Pulmonary artery endothelial cell (primary cell): ENCODE measurements at places on chromosomes 7 and 10. TPM values are rescaled to one million over a fixed set of nuclear protein-coding genes. Genes with fewer than 3 reads are reported as not detected.

The ANKRD7 gene
- 0.13 and 0.21 TPM in 2 replicates for total RNA-seq

DNA sequence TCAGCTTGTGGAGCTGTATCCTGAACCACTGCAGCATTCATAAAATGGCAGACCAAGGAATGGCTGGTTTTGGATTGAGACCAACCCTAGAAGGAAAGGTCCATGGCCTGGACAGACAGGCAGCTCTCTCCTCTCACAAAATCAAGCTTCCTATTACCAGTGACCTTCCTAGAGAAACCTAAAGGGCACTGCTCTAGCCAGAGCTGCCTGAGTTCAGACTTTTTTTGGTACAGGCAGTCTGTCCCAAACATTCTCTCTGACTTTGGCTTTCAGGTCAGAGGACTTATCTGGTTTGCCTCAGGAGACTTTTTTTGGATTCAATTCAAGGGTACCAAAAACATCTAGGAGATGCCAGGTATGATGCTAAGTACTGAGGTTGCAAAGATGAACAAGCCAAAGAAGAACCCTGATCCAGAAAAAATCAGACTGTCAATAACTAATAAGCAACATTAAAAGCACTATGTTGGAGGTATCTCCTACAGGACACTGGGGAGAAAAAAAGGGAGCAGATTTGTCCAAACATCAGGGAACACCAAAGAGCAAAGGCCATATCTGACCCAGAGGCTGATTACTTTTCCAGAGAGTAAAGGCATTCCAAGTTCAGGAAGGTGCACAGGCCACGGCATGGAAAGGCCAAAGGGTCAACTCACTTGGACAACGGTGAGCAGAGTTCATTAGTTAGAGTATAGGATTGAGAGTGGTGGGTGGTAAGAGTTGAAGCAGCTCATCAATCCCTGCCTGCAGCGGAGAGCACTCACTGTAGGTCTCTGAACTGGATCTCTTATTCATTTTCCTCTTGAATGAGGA lies 169.0 kb downstream of the CPEB3 start:
- DNase-seq, result no peak

DNA sequence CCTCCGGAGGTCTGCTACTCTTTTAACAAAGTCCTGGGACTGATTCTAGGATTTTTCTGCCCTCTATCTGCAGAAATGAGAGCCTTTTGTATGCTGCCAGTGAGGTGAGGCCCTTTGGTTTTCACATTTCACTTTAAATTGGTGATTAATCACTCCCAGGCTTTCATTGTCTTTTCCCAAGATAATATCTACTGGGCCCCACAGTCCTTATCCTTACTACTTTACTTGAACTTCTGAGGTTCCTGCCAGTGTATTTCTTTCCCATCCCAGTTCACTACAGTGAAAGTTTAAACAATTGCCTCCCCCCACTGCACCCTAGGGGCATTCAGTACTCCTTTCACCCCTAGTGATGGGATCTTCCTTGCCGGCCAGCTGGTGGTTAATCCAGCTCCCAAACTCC lies 127.4 kb upstream of the INHBA start:
- DNase-seq, result no peak

DNA sequence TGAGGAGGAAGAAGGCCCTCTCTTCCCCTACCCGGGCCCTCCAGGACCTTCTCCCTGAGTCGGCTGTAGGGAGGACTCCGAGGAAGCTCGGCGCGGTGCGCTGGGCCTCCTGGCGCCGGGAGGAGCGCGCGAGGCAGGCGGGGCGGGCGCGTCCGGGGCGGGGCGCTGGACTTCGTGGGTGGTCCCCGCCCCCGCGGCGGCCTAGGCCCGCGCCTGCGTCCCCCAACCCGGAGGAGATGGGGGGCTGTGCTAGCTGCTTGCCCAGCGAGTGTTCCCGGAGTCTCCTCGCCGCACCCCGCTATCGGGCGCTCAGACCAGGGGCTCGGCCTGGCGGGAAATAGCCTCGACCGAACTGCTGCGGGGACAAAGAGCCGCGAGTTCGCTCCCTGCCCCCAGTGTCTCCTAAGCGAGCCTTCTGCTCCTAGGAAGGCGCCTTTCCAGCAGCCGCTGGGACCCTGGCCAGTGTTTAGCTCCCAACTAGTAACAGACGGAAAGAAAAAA lies 19.2 kb upstream of the SMO start:
- no peak for DNase-seq

The ASZ1 gene
- not detected in 2 replicates for total RNA-seq

DNA sequence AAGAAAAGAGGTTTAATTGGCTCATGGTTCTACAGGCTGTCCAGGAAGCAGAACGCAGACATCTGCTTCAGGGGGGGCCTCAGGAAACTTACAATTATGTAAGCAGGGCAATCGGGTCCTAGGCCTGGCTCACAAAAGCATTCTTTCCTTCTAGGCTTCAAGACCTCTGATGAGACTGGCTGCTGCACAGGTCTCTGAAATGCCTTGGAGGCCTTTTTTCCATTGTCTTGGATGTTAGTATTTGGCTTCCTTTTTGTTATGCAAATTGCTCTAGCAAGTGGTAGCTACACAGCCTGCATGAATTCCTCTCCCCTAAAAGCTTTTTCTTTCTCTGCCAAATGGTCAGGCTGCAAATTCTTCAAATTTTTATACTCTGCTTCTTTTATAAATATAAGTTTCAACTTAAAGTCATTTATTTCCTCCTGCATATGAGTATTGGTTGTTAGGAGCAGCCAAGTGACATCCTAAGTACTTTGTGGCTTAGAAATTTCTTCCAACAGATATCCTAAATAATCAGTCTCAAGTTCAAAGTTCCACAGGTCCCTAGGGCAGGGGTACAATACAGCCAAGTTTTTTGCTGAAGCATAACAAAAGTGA lies 83.1 kb upstream of the SEMA3A start:
- DNase-seq, result no peak

DNA sequence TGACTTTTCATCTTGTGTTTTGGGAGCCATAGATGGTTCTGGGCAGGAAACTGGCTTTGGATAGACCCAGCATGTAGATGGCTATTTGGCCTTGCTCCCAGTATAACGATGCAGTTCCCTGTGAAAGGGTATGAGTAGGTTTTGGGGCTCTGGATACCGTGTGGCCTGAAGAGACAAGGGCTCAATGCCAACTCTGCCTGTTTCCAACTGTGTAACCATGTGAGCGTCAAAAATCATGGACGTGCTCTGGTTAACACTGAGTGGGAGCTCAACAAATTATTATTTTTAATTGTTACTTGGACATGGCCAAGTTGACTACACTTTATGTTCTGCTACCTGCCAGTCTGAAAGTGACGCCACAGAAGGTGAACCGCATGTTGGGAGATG lies 41.8 kb downstream of the EGFR start:
- DNase-seq, result no peak

GRCh38 chr10:101214446-101215396 lies 14.5 kb downstream of the LBX1 start:
- DNase-seq, result no peak

- DNase-seq, result no peak
Observed at GRCh38 chr10:110363572-110364411, 59.1 kb upstream of the SMNDC1 start.

DNA sequence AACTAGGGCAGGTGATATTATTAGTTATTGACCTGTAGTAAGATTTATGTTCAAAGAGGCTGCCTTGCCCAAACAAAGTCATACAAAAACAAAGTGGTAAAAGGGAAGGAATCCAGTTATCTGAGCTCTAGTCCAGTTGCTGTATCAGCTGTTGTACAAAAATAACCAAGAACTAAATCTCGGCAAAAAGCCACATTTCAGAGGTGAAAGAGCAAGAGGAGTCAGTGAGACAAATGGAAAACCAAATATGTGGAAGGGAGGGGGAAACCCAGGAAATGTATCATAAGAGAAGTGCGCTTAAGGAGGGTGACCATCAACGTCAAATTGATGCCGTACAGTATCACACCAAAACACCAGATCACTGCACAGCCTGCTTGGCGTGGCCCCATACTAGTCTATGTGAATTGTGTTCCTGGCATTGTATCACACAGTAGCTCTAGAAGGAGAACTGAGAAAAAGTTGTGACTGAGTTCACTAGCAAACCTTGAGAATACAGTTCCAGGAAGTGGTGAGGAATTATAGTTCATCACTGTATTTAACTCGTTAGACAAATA lies 6.4 kb downstream of the AGBL3 start:
- peak; percentile 15 for DNase-seq

The CALML5 gene
- total RNA-seq, result not detected in 2 replicates

The IGFBP1 gene
- 0.26 and 2.1 TPM in 2 replicates for total RNA-seq

- no peak for DNase-seq
Observed at GRCh38 chr7:153430931-153431330, 621.3 kb upstream of the DPP6 start.

The AGAP3 gene
- 52.1 and 61.4 TPM in 2 replicates for total RNA-seq

DNA sequence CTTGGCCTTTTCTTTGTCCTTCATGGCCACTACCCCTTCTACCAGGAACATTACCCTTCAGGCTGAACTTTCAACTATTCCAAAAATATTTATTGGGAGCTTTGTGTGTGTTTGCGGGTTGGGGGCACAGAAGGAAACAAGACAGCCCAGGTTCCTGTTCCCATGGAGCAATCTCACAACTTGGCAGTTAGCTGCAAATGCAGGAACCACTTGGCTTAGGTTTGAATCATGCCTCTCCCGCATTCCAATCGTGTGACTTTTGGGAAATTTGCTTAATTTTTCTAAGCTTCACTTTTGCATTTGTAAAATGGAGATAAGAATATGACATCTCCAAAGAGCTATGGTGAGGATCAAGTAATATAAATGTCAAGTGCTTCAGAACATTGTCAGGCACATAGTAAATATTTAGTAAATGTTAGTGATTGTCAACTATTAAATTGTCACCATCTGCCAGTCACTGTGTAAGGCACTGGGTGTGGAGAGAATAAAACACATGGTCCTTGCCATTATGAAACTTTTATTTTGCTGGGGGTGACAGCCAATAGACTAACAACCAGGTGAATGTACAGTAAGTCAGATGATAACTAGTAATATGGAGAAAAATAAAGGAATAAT lies 277.1 kb downstream of the SNX13 start:
- DNase-seq, result no peak

GRCh38 chr10:44659320-44659719 lies 251.8 kb upstream of the TMEM72 start:
- no peak for DNase-seq

DNA sequence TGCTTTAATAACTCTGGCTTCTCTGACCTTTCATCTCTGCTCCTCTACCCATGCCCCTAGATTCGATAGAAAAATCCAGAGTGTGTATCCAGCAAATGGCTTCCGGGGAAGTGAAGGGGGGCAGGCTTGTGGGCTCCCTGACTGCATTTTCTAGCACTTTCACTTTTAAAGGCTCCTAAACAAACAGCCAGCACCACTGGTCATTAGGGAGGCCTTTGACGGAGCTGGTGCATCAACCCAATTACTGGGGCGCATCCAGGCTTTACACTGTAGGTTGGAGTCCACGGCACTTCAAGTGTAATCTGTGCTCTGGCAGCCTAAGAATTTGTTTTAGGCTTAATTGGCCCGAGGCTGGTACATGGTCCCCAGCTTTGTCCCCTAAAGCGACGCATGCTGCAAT lies 291.9 kb downstream of the GFRA1 start:
- DNase-seq, result no peak

GRCh38 chr7:55977831-55978230 lies 13.4 kb downstream of the NIPSNAP2 start:
- DNase-seq, result peak; percentile 66

- no peak for DNase-seq
Observed at GRCh38 chr10:67438605-67439304, 257.2 kb downstream of the CTNNA3 start.

DNA sequence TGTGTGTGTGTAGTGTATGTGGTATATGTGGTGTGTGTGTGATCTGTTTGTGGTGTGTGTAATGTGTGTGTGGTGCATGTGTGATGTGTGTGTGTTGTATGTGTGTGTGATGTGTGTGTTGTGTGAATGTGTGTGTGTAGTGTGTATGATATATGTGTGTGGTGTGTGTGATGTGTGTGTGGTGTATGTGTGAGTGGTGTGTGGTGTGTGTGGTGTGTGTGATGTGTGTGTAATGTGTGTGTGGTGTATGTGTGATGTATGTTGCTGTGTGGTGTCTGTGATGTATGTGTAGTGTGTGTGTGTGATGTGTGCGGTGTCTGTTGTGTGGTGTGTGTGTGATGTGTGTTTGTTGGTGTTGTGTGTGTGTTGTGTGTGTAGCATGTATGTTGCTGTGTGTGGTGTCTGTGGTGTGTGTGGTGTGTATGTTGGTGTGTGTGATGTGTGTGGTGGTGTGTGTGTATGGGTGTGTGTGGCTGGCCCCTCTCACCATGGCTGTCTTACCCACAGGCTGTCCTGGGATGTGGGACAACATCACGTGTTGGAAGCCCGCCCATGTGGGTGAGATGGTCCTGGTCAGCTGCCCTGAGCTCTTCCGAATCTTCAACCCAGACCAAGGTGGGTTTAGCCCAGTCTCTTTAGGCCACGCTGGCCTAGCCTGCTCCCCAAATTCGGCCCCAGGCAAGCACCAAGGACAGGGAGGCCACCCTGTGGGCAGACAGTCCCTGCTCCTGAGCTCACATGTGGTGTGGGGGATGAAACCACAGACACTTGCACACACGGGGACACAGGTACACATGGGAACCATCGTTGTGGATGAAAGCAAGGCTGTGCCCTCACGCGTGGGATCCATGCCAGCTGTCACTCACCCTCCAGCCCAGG lies 25.6 kb downstream of the ADCYAP1R1 start:
- DNase-seq, result no peak
